ENCODE measurements at places on chromosomes 1 and 21.

- no peak for DNase-seq
Observed at GRCh38 chr1:112114540-112114939, 125.1 kb upstream of the KCND3 start.

- no peak for DNase-seq
Observed at GRCh38 chr1:93695411-93696005, 13.9 kb upstream of the BCAR3 start.

- no peak for DNase-seq
Observed at GRCh38 chr1:58815686-58816071, 31.8 kb upstream of the JUN start.

DNA sequence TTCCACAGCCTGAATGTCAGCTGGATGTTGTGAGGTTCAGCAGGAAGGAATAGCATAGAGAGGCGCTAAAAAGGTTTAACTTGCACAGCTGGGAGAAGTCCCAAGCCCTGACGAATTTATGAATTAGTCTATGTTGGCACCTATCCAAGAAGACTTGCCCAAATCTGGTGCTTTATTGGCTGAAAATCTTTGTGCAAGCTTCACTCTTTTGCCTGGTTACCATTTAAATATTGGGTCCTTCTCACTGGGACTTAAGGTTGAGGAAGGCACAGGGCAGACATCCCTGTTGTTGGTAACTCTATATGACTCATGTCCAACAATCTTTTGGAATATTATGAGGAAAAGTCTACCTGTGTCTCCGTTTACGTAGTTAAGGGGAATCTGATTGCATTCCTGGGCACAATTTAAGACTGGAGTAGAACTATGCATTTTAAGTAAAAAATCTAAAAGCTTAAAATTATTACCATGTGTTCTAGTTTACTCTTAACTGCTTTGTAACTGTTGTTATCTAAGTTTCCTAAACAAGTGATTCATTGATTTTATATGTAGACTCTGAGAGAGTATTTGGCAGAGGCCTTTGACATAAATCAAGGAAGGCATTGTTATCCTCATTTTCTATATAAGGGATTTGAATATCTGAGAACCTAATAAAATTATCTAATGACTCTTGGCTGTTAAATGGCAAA is 181.7 kb upstream of the DPYD start:
- no peak for DNase-seq

- no peak for DNase-seq
Observed at GRCh38 chr1:172255223-172255560, 165.3 kb upstream of the C1orf105 start.

DNA sequence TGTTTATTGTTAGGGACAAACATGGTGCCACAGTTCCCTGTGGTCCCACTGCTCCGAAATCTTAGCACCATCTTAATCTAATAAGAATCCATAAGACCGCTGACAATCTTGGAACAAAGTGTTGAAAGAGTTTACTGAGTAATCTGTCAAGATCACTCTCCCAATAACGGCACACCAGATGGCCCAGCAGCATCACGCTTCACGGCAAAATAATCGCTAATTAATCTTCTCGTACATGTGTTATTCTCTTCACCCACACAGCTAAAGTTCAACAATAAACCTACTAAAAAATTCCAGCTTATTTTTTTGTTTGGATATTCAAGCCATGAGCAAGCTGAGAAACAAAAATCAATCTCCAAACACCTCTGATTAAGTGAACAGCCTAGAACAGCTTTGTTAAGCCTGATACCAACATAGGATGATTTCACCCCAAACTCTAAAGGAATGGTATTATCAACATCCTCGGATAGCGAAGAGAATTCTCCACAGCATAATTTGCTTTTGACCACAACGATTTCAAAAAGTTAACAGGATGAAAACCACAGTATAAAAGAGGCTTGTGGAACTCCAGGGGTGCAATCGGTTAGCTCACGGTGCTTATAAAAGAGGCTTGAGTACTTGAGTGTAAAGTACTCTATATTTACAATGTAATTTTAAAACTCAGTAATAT is 329.9 kb upstream of the GREM2 start:
- DNase-seq = no peak

DNA sequence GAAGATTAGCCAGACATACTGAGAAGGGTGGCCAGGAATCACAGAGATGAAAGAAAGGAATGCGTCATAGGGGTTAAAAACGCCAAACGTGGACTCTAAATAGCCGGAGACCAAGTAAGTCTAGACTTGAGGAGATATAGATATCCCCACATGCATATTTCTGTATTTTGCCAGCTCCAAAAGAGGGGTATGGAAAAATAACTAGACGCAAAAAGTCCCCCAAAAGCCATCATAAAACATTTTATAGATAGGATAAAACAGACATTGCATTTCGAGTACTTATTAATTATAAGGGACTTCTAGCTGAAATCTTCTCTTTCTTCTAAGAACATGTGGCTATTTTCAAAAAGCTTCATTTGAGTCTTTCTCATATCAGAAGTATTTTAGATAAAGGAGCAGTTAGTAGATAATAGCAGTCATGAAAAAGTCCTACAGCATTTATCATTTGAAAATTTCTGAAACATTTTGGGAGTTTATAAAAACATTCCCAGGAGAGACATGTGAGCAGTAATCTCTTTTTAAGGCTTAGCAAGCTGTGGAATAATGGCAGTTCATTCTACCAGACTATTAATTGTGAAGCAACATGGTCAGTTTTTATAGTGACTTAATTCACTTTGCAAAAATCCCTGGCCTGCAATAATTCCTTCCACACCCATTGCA is 6.1 kb downstream of the KIF26B start:
- DNase-seq = no peak

DNA sequence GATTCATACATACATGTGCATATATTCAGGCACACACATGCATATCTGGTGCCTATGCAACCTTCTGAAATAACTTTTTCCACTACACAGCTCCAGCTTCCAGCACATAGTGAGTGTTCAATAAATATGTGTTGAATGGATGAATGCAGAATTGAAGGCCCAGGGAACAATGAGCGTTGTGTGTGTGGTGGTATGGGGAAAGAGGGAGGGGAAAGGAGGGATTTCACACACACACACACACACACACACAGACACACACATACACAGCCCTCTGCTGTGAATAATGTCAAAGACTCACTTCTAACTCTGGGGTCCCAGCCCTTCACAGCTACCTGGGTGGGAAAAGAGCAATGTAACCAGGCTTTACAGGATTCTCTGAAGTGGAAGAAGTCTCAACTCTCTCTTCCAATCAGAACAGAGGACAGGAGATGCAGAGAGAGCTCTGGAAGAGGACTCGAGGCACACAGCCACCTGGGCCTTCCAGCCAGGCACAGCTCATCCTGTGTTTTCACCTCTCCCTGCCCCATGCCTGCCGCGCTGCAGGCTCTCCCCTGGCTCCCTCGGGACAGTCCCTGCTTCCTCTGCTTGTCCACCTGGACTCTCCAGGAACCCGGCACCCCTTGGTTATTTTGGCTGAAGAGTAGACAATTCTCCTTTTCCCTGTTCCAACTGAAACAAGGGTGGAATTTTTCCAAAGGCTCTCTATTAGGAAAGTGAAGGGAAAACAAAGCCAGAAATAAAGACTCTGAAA is 5.4 kb upstream of the IGSF8 start:
- no peak for DNase-seq

GRCh38 chr1:51086496-51087271 is 15.3 kb upstream of the C1orf185 start:
- DNase-seq = no peak

- DNase-seq = no peak
Observed at GRCh38 chr1:89557445-89557825, 32.8 kb downstream of the LRRC8B start.

GRCh38 chr21:35727830-35728229 is 332.5 kb downstream of the SETD4 start:
- no peak for DNase-seq

DNA sequence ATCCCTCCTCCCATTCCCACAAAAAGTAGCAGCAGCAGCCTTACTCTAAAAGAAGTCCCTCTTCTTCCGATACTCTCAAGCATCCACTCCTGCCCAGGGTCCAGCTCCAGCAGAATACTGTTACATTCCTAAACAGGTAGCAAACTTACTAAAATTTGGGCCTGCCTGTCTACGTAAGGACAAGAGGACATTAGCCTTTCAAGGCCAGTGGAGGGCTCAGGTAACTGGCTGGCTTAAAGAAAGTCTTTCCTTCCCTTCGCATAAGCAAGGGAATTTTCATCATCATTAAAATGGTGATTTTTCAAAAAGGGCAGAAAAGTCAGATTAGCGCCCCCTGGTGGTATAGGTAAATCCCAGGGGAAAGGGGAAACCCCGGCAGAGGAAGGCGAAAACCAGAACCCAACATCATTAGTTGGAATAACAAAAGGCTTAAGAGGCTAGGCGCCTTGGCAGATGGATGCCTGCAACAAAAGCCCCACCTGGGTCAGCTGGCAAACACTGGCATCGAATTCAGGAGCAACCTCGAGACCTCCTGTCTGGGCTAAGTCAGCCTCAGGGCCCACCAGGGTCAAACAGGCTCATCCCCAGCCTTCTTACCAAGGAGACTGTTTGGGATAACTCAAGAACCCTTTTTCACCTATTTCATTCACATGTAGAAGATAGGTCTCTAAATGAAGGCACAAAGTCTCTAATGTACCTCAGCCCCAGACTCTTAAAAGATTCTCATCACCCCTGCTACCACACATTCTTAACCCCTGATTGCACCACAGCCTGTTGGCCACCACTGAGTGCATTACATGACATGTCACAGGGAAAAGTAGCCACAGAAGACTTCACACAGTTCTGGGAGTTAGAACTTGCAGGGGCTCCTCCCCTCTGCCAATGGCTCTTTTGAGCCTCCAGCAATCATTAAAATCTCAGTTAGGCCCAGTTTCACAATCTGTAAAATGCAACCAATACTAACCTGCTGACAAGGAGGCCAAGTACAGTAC is 36.7 kb downstream of the ERI3 start:
- DNase-seq = peak; percentile 7

GRCh38 chr1:24505816-24506215 is 3.2 kb downstream of the RCAN3 start:
- no peak for DNase-seq

GRCh38 chr1:246435421-246436041 is 71.5 kb downstream of the SMYD3 start:
- no peak for DNase-seq

DNA sequence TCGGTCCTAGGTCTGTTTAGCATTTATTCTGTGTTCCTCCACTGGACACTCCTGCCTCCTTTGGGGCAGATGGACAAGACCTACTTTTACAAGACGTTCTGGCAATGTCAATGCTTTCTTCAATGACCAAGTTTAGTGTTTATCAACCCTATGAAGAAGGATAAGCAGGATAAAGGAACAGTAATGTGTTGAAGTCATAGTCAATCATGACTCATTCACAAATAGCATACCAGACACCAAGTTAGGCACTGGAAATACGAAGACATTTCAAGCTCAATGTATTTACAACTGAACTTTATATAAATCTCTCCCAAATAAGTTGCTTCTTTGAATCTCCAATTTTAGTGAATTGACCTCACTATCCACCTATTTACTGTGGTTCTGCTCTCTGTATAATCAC is 4.8 kb upstream of the SLC35D1 start:
- DNase-seq = no peak

GRCh38 chr1:7228252-7228961 is 443.2 kb downstream of the CAMTA1 start:
- DNase-seq = no peak

DNA sequence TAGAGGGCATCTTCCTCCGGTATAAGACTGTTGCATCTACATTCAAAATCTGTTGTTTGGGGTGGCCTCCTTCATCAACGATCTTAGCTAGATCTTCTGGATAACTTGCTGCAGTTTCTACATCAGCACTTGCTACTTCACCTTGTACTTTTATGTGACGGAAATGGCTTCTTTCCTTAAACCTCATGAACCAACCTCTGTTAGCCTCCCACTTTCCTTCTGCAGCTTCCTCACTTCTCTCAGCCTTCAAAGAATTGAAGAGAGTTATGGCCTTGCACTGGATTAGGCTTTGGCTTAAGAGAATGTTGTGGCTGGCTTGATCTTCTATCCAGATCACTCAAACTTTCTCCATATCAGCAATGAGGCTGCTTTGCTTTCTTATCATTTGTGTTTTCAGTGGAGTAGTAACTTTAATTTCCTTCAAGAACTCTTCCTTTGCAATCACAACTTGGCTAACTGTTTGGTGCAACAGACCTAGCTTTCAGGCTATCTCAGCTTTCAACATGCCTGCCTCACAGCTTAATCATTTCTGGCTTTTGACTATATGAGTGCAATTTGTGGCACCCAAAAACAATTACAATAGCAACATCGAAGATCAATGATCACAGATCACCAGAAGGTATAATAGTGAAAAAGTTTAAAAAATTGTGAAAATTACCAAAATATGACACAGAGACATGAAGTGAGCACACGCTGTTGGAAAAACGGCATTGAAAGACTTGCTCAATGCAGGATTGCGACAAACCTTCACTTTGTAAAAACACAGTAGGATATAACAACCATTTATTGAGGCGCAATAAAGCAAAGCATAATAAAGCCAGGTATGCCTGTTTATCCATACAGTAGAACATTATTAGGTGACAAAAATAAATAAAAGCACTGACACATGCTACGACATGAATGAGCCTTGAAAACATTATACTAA is 56.7 kb upstream of the GFI1 start:
- no peak for DNase-seq
